ENCODE measurements at places on chromosomes 12 and 14.
A peak's percentile ranks its signal among the peaks of the same experiment; 100 is the strongest.

GRCh38 chr12:16224196-16224595, 53.3 kb downstream of the SLC15A5 start:
- DNase-seq, result no peak

DNA sequence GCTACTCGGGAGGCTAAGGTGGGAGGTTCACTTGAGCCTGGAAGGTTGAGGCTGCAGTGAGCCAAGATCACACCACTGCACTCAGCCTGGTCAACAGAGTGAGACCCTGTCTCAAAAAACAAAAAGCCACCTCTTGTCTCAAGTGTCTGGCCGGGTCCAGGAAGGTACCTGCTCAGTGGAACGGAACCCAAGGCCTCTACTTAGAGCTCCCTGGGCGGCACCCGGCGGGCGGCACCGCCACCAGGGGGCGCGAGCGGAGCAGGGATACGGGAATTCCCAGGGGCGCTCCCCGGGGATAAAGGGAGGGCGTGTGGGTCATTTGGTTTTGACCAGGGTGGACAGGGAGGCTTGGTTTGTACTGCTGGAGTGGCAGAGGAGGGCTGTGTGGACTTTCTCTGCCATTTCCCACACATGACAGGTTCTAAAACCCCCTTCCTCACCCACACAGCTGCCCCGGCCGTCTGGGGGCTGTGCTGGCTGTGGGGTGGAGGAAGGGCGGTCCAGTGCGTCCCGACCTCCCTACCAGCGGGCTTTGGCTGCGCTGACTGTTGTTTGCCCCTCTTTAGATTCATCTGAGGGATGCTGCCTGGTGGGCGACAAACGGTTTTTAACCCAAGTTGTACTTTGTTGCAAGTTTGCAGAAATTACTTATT, 91.4 kb downstream of the SETD3 start:
- DNase-seq, result peak; percentile 82

DNA sequence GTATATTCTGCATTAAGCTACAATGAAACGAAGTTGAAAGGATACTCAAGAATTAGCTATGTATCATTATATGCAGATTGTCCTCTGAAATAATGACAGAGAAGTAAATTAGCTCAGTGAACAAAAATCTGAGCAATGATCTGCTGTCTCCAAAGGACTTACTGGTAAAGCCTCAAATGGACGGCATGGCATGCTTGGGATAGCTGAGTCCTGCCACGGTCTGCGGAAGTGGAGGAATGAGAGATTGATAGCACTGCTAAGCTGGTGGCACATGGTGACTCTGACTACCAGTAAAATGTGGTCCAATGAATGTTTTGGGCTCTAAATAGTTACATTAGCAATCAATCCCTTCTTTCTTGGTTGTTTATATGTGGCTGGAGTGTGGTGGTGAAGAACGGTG, 3.7 kb upstream of the DENND5B start:
- no peak for DNase-seq

DNA sequence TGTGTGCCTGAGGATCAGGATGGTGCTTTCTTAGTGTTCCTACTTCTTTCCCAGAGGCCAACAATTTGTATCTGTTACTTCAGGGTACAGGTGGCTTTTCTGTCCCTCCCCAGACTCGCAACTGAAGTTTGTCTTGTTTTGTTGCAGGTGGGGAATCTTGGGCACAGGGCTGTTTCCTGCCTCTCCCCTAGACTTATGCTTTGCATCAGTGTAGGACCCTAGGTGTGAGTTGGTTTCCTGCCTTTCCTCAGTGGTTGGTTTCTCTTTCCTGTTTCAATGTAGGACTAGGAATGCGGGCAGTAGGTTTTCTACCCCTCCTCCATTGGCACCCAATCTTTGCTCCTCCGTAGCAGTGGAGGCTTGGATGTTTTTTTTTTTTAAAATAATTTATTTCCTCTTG, 87.0 kb downstream of the TRMT5 start:
- no peak for DNase-seq

- no peak for DNase-seq
These were observed 6.3 kb downstream of the ZNF839 start for GRCh38 chr14:102325791-102326345.

DNA sequence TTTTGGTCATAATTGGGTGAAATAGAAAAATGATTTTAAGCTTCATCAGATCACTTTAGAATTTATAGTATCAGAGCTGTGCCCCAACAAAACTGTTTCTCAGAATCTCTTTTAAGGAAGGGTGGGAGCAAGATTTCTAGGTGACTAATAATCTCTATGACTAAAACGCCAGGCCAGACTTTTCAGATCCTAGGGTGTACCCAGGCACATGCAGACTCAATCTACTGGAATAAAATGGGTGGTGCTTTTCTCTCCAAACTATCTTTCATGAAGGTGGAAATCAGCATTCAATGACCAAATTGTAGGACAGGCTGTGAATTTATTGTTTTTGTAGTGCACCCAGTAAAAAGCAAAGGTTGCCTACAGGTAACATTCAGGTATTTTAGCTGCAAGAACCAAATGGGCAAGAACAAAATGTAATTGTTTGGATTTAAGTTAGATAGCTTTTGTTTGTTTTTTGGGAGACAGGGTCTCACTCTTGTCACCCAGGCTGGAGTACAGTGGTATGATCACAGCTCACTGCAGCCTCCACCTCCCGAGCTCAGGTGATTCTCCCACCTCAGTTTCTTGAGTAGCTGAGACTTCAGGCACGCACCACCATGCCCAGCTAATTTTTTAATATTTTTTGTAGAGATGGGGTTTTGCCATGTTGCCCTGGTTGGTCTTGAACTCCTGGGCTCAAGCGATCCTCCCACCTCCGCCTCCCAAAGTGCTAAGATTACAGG, 49.5 kb downstream of the PPP2R5C start:
- no peak for DNase-seq

DNA sequence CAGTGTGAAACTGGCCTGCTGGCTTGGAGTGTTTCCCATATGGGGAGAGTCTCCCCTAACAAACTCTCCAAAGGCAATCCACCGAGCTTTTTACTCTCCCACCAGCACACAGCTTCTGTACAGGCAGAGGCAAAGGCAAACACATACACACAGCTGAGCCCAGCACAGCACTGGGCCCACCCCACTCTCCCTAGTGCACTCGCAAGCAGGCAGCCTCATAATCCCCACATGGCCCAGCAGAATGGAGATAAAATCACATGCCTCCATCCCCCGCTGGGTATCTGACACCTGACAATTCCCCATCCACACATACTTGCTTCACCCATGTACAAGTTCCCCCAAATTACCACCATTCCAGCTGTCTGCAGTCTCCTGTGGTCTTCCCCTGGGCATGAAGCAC, 3.4 kb downstream of the HOXC12 start:
- DNase-seq, result no peak

GRCh38 chr14:69879175-69880043, at the start of gene SMOC1:
TSS of gene SMOC1 (plus strand) at chr14:69879416. CDS start at chr14:69879679, 263 bp downstream.
- peak; percentile 79 for DNase-seq

- DNase-seq, result peak; percentile 17
These were observed 1004.4 kb downstream of the AACS start for GRCh38 chr12:126069549-126070165.

DNA sequence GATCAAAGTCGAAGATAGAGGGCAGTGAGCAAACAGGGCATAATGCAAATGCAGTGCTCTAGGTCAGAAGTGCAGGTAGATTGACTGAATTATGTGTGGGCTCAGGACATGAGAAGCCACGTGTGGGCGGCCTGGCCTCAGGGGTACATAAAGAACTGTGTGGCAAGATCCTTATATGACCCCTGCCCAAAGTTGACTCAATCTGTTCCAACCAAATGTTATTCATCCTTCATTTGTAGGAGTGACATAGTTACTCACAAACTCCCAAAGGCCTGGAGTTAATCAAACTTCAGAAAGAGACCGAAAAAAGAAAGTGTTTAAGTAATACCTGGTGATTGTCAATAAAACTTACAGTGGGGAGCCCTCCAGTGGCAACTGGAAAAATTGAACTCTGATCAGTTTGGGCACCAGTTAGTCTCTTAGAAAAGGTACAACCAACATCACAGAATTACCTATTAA, 150.4 kb upstream of the FAR2 start:
- DNase-seq, result peak; percentile 9

GRCh38 chr14:93012951-93013719, 90.2 kb downstream of the CHGA start:
- peak; percentile 71 for DNase-seq

- no peak for DNase-seq
These were observed 302 bp downstream of the CCDC38 start for GRCh38 chr12:95942101-95942523.

DNA sequence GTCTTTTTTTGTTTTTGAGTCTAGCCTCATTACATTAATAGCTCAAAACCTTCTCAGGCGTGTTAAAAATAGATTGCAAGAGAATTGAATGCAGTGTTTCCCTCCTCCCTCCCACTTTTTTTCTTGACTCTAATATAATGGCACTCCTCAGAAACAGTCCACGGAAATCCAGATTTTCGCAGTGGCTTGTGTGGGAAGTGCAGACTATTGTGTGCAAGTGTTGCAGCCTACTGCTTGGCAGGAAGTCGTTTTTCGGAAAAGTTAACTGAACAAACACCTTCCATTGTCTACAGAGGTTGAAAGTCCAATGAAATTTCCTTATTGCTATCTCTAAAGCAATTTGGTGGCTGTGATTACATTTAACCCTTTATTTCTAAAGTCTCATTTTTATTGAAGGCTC, 147.9 kb upstream of the E2F7 start:
- DNase-seq, result no peak

GRCh38 chr12:98686603-98687002, 41.5 kb downstream of the APAF1 start:
- DNase-seq, result no peak

- DNase-seq, result no peak
These were observed 16.4 kb upstream of the PUS1 start for GRCh38 chr12:131912518-131913274.

DNA sequence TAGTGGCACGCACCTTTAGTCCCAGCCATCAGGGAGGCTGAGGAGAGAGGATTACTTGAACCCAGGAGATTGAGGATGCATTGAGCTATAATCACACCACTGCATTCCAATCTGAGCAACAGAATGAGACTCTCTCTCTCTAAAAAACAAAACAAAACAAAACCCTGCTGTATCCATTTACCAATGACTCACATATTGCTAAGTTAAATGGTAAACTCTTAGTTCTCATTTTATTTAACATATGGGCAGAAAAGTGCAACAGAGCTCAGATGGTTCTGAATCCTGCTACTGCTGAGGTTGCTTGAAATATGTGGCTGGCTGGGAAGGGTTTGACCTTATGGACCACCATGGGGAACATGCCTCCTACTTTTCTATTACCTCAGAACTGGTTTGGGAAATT, 33.7 kb upstream of the CCNT1 start:
- DNase-seq, result no peak

DNA sequence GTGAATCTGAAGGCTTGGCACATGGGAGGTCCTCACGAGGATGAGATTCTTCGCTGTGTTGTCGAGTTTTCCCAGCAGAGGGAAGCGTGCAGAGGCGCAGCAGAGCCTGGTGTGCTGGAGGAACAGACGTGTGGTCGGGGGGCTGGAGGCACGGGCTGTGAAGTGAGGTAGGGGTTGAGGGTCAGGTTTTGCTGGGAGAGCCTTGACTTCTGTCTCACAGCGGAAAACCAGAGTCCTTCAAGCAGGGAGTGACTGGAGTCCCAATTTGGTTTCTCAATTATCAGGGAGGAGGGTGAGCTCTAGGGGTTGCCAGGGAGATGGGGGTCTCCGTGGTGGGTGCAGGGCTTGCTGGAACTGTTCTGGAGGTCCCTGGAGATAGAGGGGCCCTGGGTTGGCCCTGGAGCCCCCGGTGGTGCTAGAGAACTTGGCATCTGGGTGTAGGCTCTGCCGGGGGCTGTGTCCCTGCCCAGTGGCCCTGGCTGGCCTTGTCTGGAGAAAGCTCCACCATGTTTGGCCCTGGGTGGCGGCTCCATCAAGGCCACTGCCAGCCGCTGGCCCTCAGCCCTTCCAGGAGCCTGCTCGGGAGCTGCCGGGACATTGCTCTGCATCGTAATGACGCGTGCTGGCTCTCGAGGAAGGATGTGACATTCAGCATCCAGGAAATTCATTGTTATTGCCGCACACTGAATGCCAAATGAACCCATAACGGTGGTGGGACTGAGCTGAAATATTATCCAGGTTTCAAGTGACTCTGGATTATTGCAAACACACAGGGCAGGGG, 215.7 kb downstream of the KIF26A start:
- DNase-seq, result no peak

GRCh38 chr12:38744041-38744440, 161.3 kb downstream of the CPNE8 start:
- DNase-seq, result no peak

DNA sequence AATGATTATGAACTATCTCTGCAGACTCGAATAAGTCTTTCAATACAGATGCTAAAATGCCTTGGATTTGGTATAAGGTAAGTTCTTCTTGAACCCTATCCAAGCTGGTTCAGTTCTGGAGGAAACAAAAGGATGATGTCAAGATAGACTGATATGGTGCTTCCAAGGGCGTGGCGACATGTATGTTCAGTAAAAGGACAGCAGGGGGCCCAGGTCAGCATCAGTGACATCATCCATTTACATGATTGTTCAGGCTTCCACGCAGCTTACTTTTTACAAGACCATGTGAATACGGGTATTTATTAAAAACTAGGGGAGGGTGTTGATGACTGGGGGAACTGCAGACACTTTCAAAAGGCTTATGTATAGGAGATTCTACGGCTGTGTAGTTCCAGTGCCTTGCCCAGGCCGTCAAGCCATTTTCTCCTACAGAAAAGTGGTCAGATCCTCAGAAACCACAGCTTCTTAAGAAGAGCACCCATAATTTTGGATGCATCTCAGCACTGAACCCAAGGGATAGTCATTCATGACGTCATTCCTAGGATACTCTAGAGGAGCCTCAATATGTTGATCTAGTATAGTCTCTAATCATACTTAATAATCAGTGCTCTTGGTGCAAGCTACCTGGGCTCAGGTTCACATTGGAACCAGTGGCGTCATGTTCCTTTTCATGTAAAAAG, 527.7 kb downstream of the FUT8 start:
- DNase-seq, result peak; percentile 27

GRCh38 chr12:113290506-113290905, 44.4 kb downstream of the SLC8B1 start:
- DNase-seq, result no peak

GRCh38 chr12:102776041-102776440, 141.0 kb downstream of the PAH start:
- peak; percentile 32 for DNase-seq

- DNase-seq, result no peak
These were observed 33.9 kb downstream of the PLCZ1 start for GRCh38 chr12:18703911-18704310.

GRCh38 chr14:32908196-32909084, 30.2 kb upstream of the NPAS3 start:
- DNase-seq, result no peak

DNA sequence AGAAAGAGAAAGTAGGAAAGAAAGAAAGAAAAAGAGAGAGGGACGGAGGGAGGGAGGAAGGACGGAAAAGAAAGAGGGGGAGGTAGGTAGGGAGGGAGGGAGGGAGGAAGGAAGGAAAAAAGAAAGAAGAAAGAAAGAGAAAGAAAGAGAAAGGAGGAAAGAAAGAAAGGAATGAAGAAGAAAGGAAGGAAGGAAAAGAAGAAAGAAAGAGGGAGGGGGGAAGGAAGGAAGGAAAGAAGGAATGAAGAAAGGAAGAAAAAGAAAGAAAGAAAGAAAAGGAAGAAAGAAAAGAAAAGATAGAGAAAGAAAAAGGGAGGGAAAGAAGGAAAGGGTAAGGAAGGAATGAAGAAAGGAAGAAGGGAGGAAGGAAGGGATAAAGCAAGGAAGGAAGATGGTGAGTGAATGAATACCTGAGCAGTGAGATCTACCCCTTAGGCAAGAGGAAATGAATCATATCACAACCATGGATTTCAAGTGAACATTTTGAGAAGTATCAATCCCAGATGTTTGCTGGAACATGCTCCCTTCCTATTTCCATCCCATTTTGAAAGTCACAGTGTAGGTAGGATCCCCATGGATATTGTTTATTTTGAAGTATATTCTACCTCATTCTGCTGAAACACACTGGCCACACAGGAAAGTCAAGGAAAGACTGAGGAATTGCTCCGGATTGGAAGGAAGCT, 639.4 kb upstream of the TBX3 start:
- DNase-seq, result no peak

Measured in GM13976 (cell line).